ENCODE measurements at places on chromosomes 5 and 9.

DNA sequence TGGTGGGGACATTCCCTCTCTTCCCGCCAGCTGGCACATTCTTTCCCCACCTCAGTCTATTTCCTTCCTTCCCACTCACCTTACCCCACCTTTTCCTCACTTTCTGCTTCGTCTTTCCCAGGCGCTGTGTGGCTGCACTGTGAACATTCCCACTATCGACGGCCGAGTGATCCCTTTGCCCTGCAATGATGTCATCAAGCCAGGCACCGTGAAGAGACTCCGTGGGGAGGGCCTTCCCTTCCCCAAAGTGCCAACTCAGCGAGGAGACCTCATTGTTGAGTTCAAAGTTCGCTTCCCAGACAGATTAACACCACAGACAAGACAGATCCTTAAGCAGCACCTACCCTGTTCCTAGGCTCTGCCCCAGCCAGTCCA, 7.3 kb downstream of the DNAJB5 start:
- DNase-seq, result no peak

DNA sequence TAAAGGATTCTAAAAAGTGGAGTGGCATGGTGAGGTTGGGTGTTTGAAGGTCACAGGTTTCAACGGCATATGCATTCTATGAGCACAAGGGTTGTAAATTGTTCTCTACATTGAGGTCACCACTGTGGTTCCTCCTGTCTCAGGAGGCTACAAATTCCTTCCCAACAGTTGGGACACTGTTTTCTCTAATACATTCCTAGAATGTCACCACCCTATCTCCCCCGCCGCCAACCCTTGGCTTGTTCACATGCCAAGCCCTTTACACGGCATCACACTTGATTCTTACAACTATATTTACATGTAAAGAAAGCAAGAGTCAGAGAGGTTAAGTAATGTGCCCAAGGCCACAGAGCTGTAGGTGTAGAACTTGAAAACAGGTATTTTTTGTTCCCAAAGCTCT, 315.1 kb downstream of the RAB3C start:
- DNase-seq, result no peak

GRCh38 chr5:378976-379742, 57.6 kb downstream of the AHRR start:
- DNase-seq, result no peak

DNA sequence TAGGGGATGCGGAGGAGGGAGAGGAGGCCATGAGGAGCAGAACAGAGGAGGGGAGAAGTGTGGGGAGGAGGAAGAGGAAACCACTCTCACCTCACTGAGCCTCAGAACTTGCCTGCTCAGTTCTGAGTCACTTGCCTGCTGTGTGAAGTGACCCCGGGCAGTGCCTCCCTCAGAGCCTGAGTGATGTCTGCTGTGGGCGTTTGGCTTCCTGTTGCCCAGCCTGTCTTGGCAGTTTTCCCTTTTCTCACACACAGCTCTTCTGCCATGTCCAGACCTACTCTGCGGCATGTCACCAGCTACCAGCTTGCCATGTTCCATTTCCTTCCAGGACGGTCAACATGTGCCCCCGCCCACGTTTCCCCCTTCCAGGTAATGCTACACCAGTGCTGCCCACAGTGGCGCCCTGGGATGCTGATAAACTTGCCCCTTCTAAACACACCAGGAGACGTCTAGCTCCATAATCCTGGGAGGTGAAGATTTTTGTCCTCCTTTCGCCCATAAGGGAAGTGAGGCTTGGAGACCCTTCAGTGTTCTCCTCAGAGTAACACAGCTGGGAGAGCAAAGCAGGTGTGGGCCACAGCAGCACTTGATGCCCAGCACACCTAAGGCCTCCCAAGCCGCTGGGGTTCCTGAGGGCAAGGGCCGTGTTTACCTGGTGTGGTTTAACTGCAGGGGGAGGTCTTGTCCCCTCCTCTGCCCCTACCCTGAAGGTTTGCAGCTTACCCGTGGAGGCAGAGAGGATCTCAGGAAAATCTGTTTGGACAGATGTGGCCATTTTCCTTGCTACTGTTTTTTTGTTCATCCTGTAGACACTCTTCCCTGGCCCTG, 63.8 kb upstream of the RNF130 start:
- DNase-seq, result no peak

DNA sequence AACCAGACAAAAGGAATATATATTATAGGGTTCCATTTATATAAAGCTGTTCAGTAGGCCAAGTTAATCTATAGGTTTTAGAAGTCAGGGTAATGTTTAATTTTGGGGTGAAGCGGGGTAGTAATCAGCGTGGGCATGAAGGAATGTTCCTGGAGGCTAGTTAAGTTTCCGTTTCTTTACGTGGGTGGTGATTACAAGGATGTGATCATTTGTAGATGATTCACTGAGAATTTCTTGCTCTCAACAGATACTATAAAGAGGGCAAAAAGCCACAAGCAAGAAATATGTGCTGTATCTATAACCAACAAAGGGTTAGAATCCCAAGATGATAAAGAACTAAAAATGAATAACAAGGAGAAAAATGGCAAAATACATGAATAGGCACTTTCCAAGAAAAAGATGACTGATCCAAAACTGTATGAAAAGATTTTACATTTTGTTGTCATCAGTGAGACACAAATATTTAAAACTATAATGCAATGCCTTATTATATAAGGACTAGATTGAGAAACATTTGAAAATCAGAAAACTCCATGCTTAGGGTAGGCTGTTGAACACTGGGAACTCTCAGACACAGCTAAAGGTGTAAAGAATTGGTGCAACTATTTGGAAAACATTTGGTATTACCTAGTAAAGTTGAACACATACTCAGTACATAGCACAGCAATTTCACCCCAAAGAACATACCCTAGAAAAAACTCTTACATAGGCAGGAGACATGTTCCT, 224.3 kb upstream of the S1PR3 start:
- DNase-seq, result no peak

All from retina (tissue), 1 donor.